ENCODE measurements at places on chromosomes 4 and X. TPM values are rescaled to one million over a fixed set of nuclear protein-coding genes. Genes with fewer than 3 reads are reported as not detected.

TEX11 gene
- total RNA-seq, result not detected

CXCL1 gene
- 5.6 TPM for total RNA-seq

SLIT2 gene
- total RNA-seq, result 0.13 TPM

ESX1 gene
- total RNA-seq, result under 0.01 TPM

RBM46 gene
- not detected for total RNA-seq

- DNase-seq, result no peak
Measured at GRCh38 chr4:184531008-184531407, 56.7 kb upstream of the IRF2 start.

DNA sequence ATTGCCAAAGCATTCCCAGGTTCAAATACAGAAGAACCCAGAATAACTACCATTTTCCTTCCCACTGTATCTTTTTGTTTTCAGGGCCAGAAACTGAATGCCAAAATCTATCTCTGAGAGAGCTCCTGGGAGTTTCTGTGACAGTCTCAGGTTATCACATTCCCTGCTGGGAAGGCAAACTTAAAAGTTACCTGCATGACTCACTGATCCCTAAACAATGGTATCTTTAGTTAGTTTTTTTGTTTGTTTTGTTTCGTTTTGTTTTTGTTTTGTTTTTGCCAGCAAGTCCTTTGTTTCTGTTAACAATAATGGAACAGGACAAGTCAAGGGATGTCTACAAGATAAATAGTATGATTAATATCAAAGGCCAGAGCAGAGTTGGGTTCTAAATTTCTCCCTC is 34.3 kb downstream of the PAPSS1 start:
- DNase-seq, result no peak

DNA sequence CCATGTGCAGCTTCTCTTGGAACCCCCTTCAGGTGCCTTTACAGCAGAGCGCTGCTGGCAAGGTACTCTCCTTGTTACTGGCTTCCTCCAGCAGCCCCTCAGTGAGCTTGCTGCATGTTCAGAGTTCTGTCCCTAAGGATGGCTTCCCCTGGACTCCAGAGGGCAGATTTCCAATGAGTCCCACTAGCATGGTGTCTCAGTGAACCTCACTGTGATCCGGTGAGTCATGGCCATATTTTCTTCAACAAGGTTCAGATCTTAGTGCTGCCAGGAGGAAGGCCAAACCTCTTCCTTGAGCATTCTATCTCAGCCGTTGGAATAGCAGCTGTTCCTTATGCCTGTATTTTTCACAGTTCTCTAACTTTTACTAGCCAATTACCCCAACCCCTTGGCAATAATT is 98.8 kb downstream of the CASK start:
- no peak for DNase-seq

DNA sequence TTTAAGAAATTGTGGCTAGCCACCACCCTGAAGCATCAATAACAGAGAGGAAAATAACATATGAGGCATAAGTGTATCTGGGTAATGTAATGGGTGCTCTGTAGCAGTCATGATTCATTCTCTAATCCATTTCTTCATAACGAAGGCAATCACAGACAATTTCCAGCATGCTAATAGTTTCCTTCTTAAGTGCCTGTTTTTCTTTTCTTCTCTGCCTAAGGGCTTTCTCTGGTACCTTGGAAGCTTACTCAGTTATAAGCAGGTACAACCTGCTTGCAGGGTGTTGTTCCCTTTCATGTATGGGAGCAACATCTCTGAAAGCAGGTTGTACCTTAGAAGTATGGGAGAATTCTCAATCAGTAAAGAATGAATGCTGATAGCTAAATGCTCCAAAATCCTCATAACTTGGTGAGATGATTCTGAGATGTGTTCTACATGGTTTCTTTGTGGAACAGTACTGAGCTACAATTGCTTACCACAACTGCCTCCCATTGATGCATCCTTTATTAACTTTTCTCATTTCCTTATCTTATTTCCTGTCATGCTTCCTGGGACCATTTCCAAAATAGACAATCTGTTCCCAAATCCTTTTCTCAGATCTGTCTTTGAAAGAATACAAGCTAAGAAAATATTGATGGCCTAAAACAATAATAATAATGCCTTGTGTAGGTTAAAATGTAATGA is 247.6 kb downstream of the PAPSS1 start:
- no peak for DNase-seq

- no peak for DNase-seq
Measured at GRCh38 chr4:21801661-21802385, 146.7 kb downstream of the KCNIP4 start.

- DNase-seq, result no peak
Measured at GRCh38 chr4:8854931-8855330, 16.7 kb downstream of the HMX1 start.

DNA sequence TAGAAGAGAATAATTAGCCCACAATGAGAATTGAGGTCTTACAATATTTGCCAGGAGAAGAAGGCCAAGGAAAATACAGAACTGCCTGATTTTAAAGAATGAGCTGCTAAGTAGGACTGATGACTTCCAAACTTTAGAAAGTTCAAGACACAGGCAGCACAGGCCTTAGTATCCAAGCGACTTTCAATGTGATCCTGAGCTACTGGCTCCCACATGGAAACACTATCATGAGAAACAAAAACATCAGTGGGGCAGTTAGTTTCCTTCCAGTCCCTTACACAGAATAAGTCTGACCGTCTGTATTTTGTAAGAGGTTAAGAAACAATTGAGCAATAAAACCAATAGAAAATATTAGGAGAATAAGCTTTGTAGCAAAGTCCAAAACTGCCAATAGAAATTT is 251.4 kb downstream of the COL25A1 start:
- DNase-seq, result no peak

DNA sequence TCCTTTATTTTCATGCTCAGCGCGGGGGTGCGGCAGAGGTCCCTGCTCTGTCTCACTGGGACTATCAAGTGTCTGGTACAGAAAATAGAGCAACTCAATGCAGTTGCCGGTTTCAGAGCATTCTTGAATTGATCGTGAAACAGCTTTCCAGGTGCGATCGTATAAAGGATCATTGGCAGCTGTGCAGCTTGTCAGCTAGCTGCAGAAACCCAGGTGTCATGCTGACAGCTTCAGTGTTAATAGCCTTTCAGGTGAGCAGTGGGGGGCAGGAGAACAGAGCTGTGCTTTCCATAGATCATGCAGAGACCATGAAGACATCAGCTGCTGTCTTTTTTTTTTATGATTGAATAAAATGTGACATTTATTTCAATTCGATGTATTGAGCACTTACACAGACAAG is 583.9 kb downstream of the NLGN4X start:
- DNase-seq, result no peak

- DNase-seq, result no peak
Measured at GRCh38 chr4:94806376-94806775, 48.6 kb downstream of the BMPR1B start.

GRCh38 chr4:182453830-182454229 is 210.6 kb downstream of the TENM3 start:
- no peak for DNase-seq

Measured in dermis microvascular lymphatic vessel endothelial cell (primary cell).